Head of caudate nucleus (tissue), 42 donors: ENCODE measurements at places on chromosomes 4 and X.
A peak's percentile ranks its signal among the peaks of the same experiment; 100 is the strongest.

- no peak for DNase-seq
Observed at GRCh38 chrX:111348429-111348828, 63.6 kb downstream of the DCX start.

GRCh38 chr4:33262824-33263223 is 2542.7 kb downstream of the PCDH7 start:
- DNase-seq = no peak

DNA sequence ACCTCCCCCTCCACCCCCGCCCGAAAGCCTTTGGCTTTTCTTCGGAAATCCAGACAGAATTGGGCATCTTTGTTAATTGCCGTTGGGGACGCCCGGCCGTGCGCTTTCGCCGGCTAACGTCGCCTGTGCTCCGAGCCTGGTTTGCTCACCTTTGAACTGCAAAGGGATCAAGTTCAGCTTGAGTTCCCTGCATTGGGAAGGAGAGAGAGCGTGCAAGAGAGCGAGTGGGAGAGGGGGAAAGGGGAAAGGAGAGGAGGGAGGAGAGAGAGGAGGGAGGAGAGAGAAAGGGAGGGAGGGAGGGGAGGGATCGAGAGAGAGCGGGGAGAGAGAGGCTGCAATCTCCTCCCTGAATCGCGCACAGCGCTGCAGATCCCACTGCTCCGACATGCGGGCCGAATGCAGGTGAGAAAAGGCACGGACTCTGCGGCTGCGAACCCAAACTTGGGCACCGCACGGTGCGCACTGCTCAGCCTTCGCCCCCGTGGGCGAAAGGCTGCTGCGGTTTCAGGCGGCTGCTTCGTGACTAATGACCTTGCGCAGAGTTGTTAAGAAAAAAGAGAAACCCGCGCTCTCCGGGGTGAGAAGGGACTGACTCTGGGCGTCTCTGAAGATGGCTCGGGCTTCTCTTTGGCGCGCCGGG is at the start of gene PCDH7:
PCDH7 (plus strand) TSS at position 349 of the 640 bp plus-strand sequence. CDS start 1,054 bp downstream, outside the sequence.
- DNase-seq = peak; percentile 77

GRCh38 chr4:107444-108429 is 16.6 kb upstream of the ZNF718 start:
- DNase-seq = peak; percentile 10

GRCh38 chrX:132948648-132949260 is 9.7 kb downstream of the HS6ST2 start:
- DNase-seq = no peak

DNA sequence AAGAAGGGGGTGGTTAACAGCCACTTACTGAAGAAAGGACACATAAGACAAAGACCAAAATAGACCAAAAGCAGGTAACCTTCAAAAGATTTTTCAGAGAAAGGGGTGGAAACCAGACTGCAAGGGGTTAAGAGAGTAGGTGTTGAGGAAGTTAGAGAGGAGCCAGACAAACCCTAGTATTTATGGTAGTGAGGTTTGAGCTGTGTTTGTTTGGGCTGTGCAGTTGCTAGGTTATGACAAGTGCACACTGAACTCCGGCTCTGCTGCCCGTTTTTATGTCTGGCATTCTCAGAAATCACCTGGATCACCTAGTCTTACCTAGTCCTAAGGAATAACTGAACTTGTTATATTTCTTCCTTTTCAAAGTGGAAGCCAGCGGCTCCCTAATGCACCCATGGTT is 22.9 kb upstream of the G3BP2 start:
- DNase-seq = no peak

DNA sequence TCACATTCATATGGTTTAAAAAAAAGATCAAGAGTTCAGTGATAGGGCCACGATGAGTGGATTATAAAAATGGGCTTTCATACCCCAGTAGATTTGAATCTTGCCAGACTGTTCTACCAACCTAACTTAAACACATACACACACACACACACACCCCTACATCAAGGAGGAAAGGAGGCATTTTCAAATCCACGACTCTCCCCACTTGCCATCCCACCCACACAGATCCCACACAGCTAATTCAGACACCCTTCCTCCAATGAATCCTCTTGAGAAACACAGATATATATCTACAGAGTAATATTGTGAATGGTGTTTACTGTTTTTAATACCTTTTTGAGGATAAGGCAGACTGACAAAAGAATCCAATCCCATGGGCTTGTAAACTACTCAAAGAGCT is 16.8 kb downstream of the SUPT20HL1 start:
- DNase-seq = no peak

DNA sequence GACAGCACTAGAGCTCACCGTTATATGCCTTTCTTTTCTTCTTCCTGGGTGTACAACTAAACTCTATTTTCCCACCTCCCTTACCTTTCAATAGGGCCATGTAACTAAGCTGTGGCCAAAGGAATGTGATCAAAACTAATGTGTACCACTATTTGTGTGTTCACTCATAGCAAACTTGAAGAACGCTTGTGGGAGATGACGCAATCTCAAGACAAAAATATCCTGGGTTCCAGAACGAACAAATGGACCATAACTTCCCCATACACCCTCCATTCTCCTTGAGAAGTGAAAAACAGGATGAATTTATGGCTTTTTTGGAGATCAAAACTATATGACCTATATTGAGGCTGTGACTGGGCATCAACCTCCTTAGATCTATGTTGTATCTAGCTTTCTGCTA is 139.7 kb upstream of the GLRA2 start:
- DNase-seq = no peak

GRCh38 chrX:2589186-2590020 is 88.6 kb upstream of the DHRSX start:
- no peak for DNase-seq

DNA sequence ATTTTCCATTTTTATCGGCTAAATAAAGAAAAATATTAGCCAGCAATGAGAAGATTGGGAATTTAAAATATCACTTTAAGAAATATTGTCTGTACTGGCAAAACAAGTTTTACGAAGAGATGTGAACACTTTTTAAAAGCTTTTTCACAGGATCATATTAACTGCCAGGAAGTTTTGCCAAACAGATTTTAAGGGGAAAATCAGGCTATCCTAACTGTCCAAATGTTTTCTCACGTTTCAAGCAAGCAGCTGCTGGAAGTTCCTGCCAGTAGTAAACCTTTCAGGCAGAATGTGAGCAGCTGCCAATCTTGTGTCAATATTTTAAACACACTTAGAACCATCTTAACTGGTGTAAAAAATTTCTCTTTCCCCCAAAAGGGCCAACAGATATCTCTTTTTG is 101.1 kb downstream of the ADGRL3 start:
- DNase-seq = no peak

DNA sequence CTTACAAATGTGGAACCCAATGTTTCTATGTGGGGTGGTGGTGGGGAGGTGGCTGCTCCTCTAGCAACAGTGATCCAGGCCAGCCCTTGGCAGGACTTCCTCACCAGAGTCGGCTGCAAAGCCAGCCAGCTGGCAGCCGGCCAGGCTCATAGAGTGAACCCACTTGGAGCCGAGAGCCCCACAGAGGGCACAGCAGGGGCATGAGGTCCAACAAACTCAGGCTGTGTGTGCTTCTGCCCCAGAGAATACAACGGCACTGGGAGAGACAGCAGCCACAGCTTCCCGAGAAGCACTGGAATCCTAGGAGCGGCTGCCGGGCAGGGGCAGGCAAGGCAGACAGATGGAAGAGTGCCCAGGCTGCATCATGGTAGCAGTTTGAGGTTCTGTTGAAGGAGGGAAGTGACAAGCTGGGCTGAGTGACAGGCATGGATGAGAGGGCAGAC is 23.5 kb upstream of the SOWAHD start:
- peak; percentile 59 for DNase-seq

GRCh38 chrX:87896057-87896456 is 378.5 kb downstream of the KLHL4 start:
- no peak for DNase-seq

DNA sequence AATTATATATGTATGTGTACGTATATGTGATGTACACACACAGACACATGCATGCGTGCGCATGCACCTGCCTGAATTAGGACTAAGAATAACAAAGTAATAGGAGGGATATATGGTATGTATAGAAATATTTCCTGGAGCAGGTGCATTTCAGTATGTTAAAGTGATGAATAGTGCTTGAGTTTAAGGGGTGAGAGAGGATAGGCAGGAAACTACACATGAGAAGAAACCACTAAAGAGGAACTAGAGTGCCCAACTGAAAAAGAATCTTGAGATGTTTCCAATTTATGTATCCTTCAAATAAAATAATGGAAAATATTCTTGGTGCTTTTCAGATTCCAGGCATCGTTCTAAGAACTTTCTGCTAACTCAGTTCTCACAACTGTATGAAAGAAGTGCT is 52.6 kb upstream of the UNC5C start:
- DNase-seq = no peak

DNA sequence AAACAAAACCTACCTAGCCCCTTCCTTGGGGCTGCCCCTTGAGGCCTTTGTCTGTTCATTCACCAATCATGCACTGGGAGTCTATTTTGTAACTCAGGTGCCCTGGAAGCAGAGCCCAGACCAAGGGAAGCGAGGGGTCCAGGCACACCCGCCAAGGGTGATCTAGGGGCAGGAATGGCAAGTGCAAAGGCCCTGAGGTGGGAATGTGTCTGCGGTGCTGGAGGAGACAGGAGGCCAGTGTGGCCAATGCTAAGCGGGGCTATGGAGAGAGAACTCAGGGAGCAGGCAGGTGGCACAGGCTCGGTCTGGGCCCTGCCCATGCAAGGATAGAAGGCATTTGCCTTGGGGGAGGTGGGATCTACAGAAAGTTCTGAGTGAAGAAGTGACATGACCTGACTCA is 3.5 kb upstream of the SH3BP2 start:
- no peak for DNase-seq

- peak; percentile 8 for DNase-seq
Observed at GRCh38 chrX:24426340-24426913, 38.7 kb upstream of the PDK3 start.

GRCh38 chr4:7701866-7702649 is 237.6 kb downstream of the AFAP1 start:
- no peak for DNase-seq

GRCh38 chr4:60173103-60173502 is 1027.0 kb upstream of the ADGRL3 start:
- no peak for DNase-seq

DNA sequence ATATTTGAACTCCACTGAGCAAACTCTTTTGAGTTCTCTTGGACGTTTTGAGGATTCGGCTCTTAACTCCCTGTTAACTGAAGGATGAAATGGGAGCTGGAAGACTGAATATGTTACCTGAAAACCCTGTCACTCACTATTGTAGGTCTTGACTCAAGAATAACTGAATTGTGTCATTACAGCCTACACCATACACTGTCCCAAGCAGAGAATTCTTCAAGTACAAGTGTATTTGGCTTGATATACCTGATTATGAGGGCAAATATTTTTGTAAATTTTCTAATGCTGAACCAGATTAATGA is 276.1 kb downstream of the CFAP299 start:
- DNase-seq = no peak

DNA sequence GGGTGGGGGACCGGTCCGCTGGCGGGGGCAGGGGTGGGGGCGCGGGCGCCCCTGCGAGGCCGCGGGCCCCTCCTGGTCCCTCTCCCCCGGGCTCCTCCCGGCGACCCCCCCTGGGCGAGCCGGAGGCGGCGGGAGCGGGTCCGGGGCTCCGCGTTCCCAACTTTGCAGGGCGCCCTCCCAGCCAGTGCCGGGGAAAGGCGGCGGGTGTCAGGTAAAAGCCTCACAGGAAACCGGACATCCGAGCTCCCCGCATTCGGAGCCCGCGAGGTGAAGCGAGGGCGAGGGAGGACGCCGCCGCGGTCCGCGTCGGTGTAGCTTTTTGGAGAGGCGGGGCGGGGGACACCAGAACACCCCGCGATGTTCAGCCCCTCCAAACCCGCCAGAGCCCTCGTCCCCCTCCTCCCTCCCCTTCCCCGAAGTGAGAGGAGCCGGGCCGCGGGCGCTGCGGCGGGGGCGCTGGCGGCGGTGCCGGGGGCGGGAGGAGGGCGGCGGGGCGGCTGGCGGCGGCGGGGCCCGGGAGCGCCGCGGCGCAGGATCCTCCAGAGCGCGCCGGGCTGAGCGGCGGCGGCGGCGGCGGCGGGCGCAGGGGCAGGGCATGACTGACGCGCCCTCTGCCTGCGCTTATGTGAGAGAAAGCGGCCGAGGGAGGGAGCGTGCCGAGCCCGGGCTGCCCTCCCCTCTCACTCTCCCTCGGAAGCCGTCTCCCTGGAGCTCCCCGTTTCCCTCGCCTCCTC is at the start of gene VEGFC:
VEGFC (minus strand) TSS at position 597 of the 734 bp plus-strand sequence. CDS start 611 bp downstream, outside the sequence.
- peak; percentile 58 for DNase-seq

GRCh38 chr4:92776080-92776479 is 472.3 kb downstream of the GRID2 start:
- no peak for DNase-seq

GRCh38 chr4:140088323-140088967 is 65.5 kb downstream of the MAML3 start:
- no peak for DNase-seq

GRCh38 chrX:9634551-9634950 is 131.1 kb downstream of the GPR143 start:
- no peak for DNase-seq

DNA sequence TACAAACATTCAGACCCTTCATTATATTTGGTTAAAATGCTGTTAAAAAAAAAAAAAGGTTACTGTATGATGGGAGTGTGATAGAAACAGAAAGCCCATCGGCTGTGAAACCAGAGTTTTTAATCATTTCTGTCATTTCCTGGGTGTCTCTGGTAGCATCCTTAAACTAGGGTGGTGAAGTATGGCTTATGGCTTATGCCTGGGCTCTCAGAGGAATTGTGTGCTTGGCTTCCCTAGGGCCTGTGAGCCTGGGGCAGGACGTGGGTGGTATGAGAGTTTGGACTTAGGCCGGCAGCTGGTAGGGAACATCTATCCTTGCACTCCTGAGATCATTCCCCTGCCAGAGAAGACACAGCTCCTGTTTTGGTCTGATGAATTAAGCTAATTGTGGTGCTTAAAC is 52.2 kb downstream of the DCUN1D4 start:
- DNase-seq = no peak

DNA sequence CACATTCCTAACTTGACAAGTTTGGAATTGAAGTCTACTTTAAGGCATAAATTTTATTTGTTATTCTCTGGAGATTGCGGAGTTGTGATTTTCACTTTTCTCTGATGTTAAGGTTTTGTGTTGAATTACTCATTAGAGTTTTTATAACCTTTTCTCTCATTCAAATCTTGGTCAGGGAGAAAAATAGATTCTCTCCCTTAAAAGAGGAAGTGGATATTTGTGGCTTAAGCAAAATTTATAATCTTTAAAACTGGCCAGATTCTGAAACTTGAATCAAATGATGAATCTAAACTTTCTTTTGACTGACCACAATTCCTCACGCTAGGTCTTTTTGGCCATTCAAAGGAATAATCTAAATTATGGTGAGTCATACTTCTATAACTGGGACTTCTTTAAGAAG is 361.4 kb downstream of the TEX13C start:
- DNase-seq = no peak

GRCh38 chr4:122776916-122777315 is 44.4 kb downstream of the BBS12 start:
- DNase-seq = no peak

GRCh38 chrX:23434356-23434884 is 99.8 kb downstream of the PTCHD1 start:
- DNase-seq = no peak

GRCh38 chrX:119757979-119758730 is at the start of gene SOWAHD:
SOWAHD (plus strand) TSS chrX:119758588; CDS start chrX:119758668, 80 bp downstream.
- peak; percentile 12 for DNase-seq
